ENCODE measurements at places on chromosomes 6 and 20.

- DNase-seq = no peak
These were observed 42.8 kb upstream of the PLCG1 start for GRCh38 chr20:41094353-41095055.

GRCh38 chr6:170208182-170208601 is 82.7 kb downstream of the DLL1 start:
- no peak for DNase-seq

DNA sequence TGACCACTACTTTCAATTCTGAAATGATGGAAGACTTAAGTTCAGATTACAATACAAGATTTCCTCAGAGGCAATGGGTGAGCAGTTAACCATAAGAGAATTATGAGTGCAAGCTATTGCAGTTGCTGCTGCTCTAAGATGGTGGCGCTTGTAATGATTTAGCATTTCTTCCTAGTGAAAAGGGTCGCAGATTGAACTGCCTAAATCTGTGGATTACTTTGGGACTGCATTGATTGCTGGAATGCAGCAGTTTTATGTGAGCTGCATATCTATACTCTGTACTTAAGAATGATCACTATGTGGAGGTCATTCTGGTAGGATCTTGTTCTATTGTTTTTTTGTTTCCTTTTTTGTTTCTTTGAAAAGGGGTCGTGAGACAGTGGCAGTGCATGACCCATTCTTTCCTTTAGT is 5.3 kb downstream of the SCAF8 start:
- no peak for DNase-seq

GRCh38 chr20:43669332-43669731 is 2.4 kb downstream of the MYBL2 start:
- no peak for DNase-seq

DNA sequence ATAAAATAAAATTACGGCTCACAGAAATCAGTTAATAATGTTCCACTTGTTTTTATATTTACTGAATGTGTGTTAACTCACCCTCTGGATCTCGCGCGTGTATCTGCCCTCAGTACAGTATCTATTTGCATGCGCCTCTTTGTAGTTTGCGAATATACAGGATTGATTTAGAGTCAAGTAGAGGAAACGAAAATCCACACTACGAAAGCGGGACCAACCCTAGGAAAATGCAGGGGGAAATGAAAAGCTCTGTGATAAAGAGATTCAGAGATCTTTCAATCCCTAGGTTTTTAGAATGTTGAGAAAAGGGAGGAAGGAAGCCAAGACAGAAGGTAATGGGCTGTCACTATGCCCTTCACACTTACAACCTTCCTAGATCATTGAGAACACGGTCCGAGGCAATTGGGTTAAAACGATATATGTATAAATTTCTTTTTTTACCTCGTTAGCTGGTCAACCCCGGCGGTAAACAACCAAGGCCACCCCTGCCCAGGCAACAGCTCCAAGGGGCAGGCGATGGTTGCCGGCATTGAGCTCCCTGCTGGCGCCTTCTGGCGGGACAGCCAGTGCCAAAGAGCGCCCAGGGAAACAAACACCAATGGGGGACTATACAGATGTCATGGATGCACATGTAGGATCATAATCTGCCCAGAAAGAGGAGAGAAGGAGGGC is 792 bp upstream of the FUT9 start:
- DNase-seq = no peak

GRCh38 chr20:62473717-62474603 is 1.8 kb downstream of the GATA5 start:
- no peak for DNase-seq

All from activated effector memory CD4-positive, alpha-beta T cell treated with Interleukin-2 at 50 U/mL for 16 hours (primary cell).